Epithelial cell of esophagus (primary cell): ENCODE measurements at places on chromosomes 7 and 10.

GRCh38 chr7:50709151-50709550 is 73.5 kb downstream of the GRB10 start:
- no peak for DNase-seq

GRCh38 chr7:98911916-98912315 is 33.6 kb downstream of the TRRAP start:
- no peak for DNase-seq

DNA sequence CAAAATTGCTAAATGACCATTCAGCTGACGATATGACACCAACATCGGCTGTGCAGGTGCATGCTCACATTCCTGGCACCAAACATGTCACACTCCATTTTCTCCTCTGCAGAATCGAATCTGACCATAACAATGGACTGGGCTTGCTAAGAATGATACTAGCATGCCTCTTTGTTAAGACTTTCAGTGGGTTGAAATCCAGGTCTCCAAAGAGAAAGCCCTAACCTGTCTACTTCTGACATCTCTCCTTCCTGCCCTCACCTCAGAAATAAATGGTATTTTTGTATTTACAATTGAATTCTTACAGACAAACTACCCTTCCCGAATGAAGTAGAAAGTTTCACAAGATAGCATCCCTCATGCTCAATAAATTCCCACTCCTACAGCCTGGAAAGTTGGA is 373.9 kb downstream of the KCNMA1 start:
- no peak for DNase-seq

DNA sequence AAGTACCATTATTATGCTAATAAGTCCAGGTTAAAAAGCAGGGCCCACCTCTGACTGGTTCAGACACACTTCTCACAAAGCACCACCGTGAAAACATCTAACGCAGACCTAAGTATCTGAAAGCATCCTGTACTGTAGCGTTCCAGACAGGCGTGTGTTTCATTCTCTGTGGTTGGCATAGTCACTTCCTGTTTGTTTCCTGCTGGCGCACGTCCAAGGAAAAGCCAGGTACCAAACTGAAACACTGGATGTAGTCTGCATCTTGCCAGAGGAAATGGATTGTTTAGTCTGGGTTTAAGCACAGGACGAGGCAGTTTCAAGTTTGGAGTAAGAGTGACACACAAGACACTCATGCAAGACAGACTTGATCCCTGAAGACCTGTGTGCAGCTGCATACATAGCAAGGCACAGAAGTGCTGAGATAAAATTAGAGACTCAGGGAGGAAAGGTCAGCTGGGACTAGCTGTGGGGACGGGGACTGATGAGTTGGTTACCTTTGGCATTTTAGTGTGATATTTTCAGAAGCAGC is 23.3 kb downstream of the BPGM start:
- DNase-seq = peak; percentile 97

GRCh38 chr10:93701866-93702209 is 554 bp downstream of the FRA10AC1 start:
- peak; percentile 57 for DNase-seq

DNA sequence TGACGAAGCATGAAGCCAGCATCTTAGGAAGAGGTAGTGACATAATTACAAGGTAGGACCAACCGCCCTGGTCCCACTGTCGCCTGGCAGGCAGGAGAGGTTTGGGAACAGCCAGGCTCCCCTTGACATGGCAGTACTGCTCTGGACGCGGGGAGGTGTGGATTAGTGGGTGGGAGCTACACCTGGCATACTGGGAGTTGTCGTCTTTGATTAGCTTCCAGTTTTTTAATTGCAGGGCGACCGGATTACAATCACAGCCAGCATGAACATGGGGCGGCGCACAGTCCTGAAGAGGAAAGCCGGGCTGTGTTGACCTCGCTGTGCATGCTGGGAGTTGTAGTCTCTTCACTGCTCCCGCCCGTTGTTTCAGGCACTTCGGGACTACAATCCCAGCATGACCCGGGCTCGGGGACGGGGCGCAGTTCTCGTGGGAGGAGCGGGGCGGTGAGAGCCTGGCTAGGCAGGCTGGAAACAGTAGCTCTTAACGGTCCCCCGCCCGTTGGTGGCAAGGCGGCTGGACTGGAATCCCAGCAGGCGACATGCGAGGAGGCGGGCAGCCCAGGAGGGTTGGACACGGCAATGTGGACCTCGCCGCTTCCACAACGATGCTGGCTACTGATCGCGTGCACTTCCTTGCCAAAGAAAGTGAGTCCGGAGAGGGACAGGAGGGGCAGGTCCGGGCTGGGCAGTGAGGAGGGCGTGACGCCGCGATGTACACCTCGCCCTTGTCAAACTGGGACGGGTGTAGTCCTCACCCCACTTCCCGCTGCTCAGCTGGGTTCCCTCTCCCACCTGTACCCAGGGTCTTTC is 98.0 kb upstream of the ZNF722 start:
- peak; percentile 45 for DNase-seq

GRCh38 chr7:75979759-75980429 is 14.5 kb downstream of the TMEM120A start:
- no peak for DNase-seq

- no peak for DNase-seq
These were observed 89.9 kb downstream of the WDFY4 start for GRCh38 chr10:48774416-48775205.

GRCh38 chr7:135200821-135201331 is 10.4 kb downstream of the WDR91 start:
- peak; percentile 39 for DNase-seq

- DNase-seq = no peak
These were observed 9.9 kb downstream of the LBX1 start for GRCh38 chr10:101219139-101219945.

GRCh38 chr7:30796105-30796869 is 25.1 kb downstream of the MINDY4 start:
- DNase-seq = peak; percentile 38

DNA sequence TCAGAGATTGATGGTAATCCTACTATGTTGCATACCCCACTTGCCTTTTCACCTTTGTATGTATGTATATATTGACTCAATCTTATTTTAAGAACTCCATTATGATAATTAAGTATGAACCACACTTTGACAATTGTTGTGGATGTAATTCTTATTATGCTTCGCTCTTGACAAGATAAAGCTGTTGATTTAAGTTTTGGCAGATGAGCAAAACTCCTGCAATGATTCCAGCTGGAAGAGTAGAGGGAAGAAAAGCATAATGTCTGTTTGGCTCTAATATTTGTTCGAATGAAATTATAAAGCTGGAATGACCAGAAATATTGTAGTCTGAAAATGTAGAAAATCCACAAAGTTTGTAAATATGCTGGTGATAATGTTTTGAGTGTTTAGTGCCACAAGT is 83.8 kb upstream of the AKR1E2 start:
- DNase-seq = no peak

DNA sequence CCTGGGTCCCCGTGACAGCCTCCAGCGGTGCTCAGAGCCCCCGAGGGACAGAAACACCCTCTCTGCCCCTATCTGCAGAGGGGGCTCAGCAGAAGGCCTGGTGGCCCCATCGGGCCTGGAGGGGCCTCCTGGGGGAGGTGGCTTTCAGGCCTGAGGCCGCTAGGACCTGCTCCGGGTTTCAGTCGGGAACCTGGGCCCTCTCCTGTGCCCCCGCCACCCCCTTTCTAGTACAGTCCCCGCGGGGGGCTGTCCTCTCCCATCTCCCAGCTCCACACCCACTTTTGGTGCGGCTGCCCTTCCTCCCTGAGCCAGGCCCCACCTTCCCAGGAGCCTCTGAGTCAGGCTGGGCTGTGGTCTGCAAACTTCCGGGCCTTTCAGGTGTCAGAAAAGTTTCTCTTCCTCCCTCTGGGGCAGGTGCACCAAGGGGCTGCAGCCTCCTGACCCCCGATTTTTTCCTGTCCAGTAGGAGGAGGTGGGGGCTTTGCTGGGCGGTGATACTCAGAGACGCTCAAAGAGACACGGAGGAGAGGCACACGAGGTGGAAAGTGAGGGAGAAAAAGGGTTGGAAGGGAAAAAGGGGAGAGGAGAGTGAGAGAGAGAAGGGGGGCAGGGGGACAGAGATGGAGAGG is 692 bp downstream of the CARD11 start:
- DNase-seq = peak; percentile 40

DNA sequence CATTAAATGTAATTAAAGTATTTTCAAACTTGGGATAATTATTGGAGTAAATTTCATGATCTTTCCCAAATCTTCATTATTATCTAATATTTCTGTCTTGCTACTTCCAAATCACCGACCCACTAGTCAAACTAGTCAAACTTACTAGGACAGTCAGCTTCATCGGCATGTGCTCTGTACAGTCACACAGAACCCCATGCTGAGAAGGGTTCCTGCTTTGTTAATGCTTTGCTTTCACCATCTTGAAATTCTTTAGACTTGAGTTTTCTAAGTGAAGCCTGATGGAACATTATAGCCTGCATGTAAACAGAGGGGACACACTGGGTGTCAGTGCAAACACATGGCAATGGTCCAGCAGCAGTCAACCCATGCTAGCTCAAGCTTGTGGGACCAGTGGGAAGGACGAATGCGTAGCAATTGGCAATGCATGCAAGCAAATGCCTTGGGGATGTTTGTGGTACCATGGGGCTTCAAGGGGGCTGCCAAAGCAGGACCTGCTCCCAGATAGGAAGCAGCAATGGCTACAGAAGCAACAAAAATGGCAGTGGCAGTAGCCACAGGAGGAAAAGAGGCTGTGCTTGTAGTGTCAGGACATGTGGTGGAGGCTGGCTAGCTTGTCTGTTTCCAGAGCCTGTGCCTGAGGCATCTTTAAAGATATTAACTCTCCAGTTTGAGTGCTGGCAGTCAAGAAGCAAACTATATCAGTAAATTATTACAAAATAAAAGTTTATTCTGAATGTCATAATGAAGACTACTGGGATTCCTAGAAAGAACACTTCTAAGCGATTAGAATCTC is 441.1 kb upstream of the SEMA3D start:
- DNase-seq = no peak

- no peak for DNase-seq
These were observed 63.5 kb downstream of the FAM53B start for GRCh38 chr10:124680675-124681074.

GRCh38 chr7:463362-463781 is 56.3 kb downstream of the PDGFA start:
- no peak for DNase-seq

DNA sequence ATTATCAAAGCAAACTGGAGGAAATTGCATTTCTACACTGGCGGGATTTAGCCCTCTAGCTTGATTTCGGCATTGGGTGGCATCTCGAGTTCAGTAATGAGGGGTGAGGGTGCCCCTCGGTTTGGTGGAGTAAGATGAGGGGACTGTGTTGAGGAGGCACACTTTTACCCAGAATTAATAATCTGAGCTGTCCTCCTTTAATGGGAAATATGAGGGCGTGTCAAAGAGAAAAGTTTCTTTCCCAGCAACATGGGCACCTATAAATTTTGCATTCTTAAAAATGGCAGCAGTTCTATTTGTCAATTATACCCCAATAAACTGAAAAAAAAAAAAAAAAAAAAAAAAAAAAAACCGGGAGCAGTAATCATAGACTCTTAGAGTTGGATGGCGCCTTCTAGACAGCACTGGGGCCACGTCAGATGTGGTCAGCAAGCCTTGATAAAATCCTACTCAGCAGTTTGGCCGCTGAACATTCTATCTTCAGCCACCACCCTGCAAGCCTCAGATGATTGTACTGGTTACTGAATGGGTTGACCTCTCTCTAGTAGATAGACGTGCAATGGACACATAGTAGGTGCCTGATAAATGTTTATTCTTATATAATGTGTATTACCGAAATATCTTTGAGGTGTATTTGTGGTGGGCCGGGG is 931 bp downstream of the PAPSS2 start:
- DNase-seq = peak; percentile 38

DNA sequence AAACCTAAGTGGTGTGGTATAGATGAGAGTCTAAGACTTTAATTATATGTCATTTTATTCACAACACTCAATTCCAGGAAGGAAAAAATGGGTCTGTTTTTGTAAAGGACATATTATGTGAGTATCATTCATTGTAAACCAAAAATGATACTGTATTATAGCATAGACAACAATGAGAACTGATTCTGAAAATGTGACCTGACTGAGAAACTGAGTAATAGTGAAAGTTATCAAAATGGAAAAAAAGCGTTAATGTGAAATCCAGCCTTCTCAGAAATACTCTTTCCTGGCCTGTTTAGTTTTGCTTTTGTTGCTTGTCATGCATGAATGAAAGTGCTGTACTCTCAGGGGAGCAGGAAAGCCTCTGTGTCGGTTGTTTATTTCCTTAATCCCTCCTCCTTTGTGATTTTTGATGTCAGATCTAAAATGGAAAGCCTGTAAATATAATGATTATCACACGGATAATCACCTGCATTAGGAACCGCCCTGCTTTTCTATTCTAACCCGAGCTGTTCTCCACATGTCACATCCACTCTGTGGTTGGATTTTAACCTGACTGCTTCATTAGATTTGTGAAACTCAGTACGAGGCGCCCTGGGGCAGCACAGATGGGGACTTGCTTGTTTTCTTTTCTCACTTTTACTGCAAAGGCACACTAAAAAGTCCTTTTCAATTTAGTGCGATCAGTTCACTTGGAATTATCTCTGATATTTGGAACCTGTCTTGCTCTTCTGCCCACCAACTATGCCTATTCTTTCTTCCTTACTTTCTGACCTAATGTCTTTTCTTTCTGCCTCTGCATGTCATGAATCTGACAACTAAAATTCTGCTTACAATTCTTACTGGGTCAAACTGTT is 240.9 kb upstream of the KAT6B start:
- DNase-seq = no peak
